ENCODE measurements at places on chromosomes 1 and 21.

GRCh38 chr1:147169171-147169570 is 3.1 kb downstream of the PRKAB2 start:
- no peak for DNase-seq

GRCh38 chr21:32270748-32271147 is 8.1 kb downstream of the MIS18A start:
- DNase-seq, result no peak

DNA sequence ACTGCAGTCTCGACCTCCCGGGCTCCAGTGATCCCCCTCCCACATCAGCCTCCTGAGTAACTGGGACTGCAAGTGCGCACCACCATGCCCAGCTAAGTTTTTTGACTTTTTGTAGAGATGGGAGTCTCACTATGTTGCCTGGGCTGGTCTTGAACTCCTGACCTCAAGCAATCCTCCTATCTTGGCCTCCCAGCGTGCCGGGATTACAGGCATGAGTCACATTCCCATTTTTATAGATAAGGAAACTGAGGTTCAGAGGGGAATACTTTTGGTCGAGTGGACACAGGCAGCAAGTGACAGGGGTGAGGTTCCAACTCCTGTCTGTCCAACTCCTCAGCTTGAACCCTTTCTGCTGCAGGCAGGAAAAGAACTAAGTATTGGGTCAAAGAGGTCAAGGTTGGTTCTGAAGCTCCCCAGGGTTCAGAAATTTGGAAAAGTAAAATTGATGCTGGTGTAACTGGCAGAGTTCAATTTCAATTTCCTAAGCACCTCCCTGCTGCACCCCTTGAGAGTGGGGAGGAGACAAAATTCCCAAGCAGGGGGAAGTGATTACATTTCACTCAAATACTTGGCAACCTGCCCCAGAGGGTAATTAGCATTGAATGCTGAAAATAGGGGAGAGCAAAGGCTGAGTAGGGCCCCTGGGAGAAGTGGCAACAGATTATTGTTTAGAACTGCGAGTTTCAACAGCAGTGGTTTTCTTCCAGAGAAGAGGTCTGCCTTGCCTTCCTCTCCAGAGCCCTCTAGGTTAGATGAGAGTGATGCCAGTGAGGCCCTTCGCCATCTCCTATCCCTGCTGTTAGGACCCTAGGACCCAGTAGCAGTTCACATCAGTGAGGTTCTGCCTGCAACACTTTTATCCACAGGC is 17.5 kb upstream of the ALPL start:
- peak; percentile 20 for DNase-seq

GRCh38 chr1:97340951-97341350 is 579.9 kb downstream of the DPYD start:
- DNase-seq, result no peak

GRCh38 chr1:218558271-218558810 is 213.2 kb downstream of the TGFB2 start:
- no peak for DNase-seq

DNA sequence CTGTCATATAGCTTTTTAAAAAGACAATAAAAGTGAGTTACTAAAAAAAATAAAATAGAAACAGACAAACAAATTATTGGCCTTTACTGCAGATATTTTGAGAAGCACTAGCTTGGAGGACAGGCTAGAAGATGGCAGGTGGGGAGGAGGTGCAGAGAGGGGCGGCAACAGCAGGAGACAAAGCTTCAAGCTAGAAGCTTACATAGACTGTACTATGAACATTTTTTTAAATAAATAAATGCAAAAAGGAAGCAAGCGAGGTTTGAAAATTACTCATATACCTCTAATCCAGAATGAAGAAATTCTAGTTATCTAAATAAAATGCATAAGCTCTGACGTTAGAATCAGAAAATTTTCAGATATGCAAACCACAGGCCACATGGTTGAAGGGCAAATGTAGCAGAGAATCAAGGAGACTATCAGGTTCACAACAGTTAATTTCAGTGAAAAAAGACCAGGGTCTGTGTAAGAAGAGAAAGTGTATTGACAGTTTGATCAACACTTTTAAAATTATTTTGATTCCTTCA is 54.9 kb downstream of the NRIP1 start:
- no peak for DNase-seq

- no peak for DNase-seq
These were observed 356.2 kb downstream of the KCTD3 start for GRCh38 chr1:215923129-215923824.

GRCh38 chr1:155911156-155912055 is at the start of gene RIT1:
Gene RIT1, minus strand, starts transcription at chr1:155911349. Its CDS starts 588 bp downstream, at chr1:155910761.
- no peak for DNase-seq

GRCh38 chr1:172647110-172647564 is 11.8 kb upstream of the FASLG start:
- no peak for DNase-seq

GRCh38 chr1:162056043-162056442 is 13.4 kb upstream of the NOS1AP start:
- no peak for DNase-seq

DNA sequence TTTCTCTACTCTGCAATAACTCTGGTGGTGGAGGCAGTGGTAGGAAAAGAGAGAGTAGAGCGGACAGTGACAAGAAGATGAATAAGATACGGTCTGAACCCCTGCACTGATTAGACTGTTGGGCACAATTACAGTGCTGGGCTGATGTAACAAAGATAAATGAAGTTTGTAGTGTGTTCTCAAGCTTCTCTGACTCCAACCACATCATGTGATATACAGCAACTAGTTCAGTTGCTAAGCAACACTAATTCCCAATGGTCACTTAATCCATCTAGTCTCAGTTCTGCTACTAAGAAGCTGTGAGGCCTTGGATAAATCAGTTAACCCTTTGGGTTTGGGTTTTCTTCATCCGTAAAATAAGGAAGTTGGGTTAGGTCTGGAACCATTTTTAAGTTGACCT is 17.3 kb downstream of the DDR2 start:
- no peak for DNase-seq

DNA sequence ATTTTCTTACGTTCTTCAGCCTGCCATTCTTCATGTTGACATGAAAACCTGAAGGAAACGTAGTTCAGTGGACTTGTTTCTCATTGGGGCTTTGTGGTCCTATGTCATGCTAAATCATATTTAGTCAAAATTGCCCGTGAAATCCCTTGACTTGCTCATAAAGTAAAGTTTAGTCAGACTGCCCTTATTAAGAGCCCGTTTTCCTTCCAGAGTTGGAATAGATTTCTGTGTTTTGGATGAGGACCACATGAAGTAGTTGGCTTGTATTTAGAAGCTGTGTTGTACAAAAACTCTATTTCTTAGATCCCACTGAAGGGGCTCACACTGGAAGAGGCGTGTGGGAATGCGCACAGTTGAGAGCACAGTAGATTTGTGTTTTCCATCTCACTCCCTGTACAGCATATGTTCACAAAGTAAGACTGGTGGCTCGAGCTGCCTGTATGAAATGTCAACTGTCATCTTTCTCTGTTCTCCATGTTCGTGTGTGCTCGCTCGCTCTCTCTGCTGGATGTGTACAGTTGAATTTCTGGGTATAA is 42.4 kb downstream of the CAMTA1 start:
- DNase-seq, result no peak

Measured in NCI-H1417 treated with DMSO at 0.1 percent for 48 hours (cell line).